ENCODE measurements at places on chromosomes 12 and 14.

GRCh38 chr12:47808050-47808449 is 11.7 kb downstream of the HDAC7 start:
- DNase-seq: no peak

DNA sequence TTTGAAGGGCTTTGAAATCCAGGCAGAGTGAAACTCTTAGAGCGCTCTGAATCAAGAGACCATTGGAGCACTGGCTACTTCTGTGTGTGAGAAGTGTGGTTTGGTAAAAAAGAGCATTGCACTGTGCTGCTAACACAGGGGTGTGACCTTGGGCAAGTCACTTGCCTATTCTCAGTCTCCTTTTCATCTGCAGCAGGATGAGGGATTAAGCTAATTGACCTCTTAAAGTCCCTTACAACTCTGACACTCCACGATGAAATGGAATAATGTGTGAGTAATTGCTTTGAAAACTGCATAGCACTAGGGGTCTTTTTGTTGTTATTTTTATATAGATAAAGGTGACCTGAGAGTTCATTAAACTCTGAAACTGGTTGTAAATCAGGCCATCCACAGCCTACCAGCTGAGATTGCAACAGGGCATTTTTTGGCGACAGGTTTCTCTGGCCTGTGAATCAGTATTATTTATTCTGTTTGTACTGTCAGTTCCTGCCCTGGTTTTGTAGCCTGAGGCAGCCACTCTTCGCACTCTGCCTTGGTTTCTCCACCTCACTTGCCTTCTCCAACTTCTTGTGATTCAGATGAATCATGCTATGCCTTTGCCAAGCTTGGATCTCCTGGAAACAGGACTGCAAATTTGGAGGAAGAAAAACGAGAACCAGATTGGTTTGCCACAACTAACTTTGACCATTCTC is 159.9 kb upstream of the PARP11 start:
- DNase-seq: no peak

GRCh38 chr14:21749306-21749868 is 75.8 kb upstream of the OR4E1 start:
- no peak for DNase-seq

DNA sequence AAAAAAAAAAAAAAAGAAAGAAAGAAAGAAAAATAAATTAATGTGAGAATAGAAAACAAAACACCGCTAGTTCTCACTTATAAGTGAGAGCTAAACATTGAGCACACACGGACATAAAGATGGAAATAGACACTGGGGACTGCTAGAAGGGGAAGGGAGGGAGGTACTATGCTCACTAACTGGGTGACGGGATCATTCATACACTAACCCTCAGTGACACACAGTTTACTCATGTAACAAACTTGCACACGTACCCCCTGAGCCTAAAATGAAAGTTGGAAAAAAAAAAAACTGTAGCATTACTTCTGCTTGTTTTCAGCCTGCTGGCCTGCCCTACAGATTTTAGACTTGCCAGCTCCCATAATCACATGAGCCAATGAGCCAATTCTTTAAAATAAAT is 10.5 kb upstream of the PRMT5 start:
- DNase-seq: peak; percentile 30

GRCh38 chr12:32809846-32810245 is 54.1 kb upstream of the YARS2 start:
- no peak for DNase-seq

- DNase-seq: peak; percentile 21
These were observed 308.0 kb downstream of the PPFIA2 start for GRCh38 chr12:81450920-81451739.

DNA sequence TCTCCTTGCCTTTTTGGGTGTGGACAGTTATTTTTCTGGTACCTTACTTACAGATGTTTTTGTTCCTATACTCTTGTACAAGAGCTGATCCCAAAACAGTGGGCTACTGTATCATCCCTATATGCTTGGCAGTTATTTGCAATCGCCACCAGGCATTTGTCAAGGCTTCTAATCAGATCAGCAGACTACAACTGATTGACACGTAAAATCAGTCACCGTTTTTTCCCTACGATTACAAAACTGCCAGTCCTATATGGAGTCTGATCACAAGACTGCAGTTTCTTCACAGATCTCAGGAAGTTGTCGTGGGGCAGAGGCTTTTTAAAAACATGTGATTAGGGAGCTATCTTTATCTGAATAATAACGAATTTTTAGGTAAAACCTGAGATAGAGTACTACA is 1.3 kb downstream of the LYSET start:
- DNase-seq: no peak

- no peak for DNase-seq
These were observed 340.7 kb downstream of the SLC16A7 start for GRCh38 chr12:59936534-59936933.

DNA sequence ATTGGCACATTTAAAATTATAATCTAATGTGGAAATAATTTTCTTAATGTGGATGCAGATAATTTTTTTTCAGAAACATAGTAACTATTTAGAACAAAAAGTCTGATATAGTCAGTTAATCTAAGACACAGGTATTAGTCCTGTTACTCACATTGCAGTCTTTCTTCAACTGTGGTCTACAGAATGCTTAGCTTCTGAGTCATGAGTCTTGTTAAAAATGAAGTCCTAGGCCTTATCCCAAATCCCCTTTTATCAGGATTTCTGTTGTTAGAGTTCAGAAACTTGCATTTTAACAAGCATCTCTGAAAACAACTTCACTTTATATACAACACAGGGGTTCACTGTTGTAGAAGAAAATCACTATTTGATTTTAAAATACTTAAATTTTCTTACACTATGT is 112.2 kb downstream of the SLC16A7 start:
- peak; percentile 15 for DNase-seq

DNA sequence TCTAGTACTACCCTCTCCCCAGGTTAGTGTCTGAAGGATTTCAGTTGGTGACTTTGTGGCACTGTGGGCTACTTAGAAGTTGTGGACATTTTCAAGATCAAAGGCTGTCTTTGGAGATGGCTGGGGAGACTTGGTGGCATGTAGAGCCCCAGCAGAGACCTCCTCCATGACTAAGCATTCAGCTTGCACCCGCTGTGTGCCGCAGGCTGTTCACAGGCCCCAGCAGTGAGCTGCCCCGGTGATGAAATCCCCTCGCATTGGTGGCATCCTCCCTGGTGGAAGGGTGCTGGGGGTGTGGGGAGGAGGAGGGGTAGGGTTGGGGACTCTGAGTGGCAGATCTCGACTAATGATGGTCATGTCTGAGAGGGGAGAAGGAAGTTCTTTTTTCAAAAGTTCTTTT is 173.9 kb downstream of the TSPAN9 start:
- no peak for DNase-seq

DNA sequence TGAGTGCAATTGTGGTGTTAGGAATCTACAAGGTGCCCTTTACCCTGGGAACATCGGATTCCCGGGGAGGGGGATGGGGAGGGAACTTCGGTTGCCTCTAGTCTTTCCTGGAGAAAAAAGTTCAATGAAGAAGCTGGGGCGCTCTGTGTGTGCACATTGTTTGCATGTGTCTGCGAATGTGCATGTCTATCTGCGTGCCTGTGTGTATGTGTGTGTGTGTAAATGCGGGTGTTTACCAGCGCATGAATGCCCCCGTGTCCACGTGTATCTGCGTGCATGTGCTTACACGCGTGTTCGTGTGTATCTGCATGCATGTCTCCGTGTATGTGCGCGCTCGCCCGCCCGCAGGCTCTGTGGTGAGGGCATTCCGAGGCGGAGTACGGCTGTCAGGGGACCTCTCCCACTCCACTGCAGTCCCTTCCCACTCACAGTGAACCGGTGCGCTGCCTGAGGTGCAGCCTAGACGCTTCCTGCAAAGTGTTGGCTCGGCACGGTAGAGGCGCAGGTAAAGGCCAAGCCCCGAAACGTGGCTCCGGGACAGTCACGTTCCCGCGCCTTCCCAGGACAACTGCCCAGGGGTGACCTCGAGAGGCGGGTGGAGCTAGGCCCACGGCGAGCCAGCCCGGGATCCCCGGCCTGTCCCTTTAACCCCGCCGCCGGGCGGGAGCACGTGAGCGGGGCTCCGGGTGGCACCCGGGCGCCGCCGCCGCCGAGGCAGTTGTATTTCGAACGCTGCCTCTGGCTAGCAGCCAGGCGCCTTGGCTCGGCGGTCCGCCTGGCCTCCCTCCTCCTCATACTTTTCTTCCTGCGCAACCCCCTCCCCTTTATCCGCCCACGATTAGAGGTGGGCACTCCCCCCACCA is 539 bp upstream of the HMGA2 start:
- DNase-seq: no peak

DNA sequence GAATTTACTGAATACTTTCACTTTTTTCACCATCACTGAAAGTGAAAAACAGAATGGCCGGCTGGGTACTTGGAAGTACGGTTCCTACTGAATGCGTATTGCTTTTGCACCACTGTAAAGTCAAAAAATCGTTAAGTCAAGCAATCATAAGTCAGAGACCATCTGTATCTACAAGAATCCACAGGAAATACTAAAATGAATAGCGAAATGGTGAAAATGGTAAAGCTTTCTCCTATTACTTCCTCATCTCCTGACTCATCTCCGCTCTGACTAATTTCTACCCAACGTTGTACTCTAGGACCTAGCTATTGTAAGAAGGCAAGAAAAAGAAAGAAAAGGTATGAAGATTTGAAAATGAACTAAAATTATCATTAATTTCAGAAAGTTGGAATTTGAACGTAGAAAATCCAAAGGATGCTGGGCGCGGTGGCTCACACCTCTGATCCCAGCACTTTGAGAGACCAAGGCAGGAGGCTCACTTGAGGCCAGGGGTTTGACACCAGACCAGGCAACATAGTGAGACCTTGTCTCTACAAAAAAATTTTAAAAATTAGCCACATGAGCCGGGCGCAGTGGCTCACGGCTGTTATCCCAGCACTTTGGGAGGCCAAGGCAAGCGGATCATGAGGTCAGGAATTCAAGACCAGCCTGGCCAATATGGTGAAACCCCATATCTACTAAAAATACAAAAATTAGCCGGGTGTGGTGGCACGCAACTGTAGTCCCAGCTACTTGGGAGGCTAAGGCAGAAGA is 5.3 kb upstream of the CDCA4 start:
- DNase-seq: no peak

- no peak for DNase-seq
These were observed 56.1 kb upstream of the FBRSL1 start for GRCh38 chr12:132433641-132434395.

GRCh38 chr12:130121226-130122000 is 40.9 kb upstream of the FZD10 start:
- DNase-seq: no peak

GRCh38 chr12:40735551-40736230 is 43.5 kb downstream of the CNTN1 start:
- no peak for DNase-seq

GRCh38 chr12:95164656-95165055 is 52.6 kb downstream of the FGD6 start:
- no peak for DNase-seq

- DNase-seq: no peak
These were observed 209.9 kb downstream of the ITPR2 start for GRCh38 chr12:26623136-26623535.

DNA sequence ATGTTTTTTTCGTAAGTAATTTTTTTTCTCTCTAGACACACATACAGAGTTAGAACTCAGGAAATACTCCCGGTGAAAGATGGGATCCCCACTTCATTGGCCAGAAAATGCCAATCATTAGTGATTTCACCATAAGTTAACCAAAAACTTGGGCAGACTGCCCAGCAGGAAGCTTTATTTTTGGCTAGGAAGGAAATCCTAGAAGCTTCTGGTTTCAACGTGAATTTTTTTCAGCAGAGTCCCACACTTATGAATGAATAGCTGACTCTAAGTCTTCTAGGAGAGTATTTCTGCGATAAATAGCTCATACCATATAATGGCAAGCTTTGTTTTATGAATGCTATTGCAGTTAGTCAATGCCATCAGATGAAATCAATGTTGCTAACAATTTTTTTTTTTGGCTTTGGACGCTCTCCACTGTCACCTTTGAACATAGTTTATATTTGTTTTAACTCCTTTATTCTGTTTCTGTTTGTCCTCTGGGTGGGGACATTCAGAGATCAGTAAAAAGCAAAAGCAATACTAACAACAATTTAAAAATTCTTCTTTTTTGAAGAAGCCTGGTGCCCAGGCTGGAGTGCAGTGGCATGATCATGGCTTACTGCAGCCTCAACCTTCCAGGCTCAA is 9.5 kb downstream of the PPP1CC start:
- DNase-seq: no peak

DNA sequence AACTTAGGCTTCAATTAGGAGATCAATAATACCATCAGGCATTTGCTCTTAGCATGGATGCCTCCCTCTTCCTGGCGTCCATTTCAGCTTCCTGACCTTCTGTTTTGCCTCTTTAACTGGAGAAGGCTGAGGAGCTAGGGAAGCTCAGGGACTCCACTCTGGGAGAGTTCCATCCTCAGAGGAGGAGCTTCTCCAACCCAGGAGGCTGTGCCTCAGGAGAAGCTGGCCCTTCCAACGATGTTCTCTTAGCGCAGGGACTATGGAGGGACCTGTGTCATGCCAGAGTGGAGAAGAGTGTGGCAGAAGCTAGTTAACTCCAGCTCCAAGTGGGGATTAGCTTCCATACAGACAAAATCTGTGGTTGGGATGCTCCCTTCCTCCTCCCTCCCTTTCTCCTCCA is 58.0 kb downstream of the KCNA5 start:
- DNase-seq: no peak

DNA sequence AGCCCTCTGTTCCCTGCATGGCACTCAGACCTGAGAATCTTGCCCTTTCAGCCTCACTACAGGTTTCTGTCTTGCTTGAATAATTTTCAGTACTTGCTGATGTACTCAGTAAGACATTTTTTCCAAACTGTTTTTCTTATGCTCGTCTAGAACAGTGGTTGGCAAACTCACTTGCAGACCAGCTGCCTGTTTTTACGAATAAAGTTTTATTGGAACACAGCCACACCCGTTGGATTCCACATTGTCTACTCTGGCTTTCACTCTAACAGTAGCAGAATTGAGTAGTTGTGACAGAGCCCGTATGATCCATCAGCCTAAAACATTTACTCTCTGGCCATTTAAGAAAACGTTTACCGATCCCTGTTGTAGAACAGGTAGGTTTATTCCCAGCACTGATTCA is 72.8 kb downstream of the FOXN4 start:
- DNase-seq: no peak

Measured in AG04450 (cell line).